ENCODE measurements at places on chromosomes 2 and 18. TPM values are rescaled to one million over a fixed set of nuclear protein-coding genes. Genes with fewer than 3 reads are reported as not detected.

Gene ALPI
- not detected for total RNA-seq

Gene REG3G
- not detected for total RNA-seq

Gene CROCC2
- total RNA-seq, result not detected

GRCh38 chr2:207285473-207285815 lies 119.7 kb upstream of the KLF7 start:
- DNase-seq, result no peak

DNA sequence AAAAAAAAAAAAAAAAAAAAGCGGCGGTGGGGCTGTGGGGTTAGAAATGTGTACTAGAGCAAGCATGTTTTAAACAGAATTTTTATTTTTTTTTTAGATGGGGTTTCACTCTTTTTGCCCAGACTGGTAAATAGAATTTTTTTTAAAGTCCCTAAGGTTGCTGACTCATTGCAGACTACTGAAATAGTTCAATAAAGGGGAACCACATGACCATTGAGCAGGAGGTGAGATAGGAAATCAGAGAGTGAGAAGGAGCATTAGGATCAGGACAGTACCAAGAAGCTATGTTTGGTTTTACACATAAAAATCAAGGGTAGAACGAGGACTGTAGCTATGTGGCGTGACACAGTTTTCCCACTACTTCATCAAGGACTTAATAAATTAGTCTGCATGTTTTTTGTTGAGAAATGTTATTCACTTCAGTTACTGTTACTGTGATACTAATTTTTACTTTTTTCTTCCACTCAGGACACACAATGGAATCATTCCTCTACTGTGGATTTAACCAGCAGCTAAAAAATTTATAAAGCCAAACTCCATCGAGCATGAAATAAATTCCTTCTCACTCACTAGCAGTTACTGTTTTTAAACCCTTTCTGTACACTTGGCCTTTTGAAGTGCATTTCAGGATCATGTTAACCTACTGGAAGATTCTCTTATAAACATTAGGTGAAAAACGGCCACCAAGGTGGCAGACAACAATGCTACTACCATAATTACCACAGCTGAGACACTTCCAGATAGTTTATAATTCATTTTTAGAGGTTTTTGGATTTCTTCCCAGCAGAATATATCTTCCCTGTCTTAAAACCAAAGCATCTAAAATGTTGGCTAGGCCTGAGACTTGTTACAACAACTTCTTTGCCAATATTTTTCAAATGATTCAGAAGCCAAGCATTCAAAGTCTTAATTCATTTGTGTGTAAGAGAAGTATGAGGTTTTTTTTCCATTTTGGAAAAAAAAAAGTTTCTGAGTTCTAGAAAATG lies 33.2 kb downstream of the LAMA1 start:
- DNase-seq, result no peak

Gene SCN2A
- total RNA-seq, result 1.1 TPM

- peak; percentile 59 for DNase-seq
Observed at GRCh38 chr2:239688840-239689239, 288.0 kb upstream of the HDAC4 start.

DNA sequence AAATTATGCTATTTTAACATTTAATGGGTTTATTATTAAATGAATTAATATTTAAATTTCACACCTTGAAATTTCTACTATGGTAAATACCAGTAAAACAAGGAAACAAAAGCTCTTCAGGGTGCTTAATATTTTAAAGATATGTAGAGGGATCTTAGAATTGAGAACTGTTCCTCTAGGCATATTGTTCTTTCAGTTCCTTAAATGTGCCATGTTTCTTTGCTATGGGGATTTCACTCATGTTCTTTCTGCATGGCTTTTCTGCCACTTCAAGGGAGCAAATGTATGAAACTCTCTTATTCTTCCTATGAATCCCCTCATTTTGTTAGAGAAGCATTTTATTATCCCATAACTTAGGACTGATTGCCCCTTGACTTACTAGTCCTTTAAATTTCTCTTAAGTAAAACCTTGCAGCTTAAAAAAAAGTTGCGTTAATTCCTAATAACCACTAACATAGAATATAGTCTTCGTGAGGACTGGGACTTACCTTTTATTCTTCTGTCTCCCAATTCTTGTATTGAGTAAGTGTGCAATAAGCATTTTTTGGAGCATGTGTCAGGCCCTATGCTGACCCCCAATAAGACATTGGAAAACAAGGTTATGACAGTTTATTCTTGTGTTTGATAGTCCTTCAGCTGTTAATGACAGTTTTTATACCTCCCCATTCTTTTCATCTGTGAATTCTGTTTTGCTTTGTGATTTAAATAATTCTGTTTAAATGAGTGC lies 95.7 kb downstream of the BIRC6 start:
- DNase-seq, result no peak
